ENCODE measurements at places on chromosomes 6 and 20. TPM values are rescaled to one million over a fixed set of nuclear protein-coding genes. Genes with fewer than 3 reads are reported as not detected.

DNA sequence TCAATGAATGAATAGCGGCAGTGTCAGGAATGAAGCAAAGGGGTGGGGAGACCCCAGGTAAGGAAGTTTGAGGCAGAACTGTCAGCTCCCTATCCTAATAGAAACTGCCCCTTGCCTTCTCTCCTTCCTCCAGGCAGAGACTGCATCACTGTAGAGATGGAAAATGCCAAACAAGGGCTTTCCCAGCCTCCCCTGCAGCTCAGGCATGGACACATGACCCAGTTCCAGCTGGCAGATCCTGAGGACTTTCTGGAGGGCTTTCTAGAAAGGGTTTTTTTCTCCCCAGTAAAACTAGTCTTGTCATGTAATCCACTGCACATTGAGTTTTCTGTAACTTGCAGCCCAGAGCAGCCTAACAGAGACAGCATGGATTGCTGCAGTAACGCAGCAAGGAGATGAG lies 17.9 kb upstream of the PNPLA1 start:
- no peak overlapping the region for H3K4me3 ChIP-seq
- peaks cover 13% of the 10 kb centered on the region for H3K27me3 ChIP-seq
- H3K36me3 ChIP-seq: no peaks in the 10 kb centered on the region
- no peak for DNase-seq
- H3K27ac ChIP-seq: no peak overlapping the region
- H3K4me1 ChIP-seq: no peaks in the 10 kb centered on the region

DNA sequence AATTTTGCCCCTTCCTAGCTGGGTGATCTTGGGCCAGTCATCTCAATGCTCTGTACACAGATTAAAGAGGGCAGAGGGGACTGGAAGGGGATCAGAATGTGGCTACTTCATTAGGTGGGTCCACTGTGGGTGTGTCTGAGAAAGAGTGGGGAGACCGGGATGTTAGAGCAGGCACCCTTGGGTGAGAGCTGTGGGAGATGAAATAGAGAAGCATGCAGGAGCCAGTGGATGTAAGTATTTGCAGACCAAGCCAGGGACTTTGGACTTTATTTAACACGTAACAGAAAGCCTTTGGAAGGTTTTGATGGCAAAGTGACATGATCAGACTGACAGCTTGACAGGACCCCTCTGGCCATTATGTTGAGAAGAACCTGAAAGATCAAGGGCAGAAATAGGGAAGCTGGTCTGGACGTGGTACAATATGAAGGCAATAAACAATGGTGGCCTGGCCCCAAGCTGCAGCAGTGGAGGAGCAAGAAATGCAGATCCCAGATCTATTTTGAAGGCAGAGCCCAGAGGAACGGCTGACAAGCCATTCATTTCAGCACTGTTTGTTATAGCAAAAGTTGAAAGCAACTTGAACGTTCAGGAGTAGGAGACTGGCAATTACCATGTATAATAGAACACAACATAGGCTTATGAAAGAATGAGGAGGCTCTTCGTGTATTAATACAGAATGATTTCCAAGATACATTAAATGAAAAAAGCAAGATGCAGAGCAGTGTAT lies 82.5 kb upstream of the ZNFX1 start:
- H3K36me3 ChIP-seq: no peaks in the 10 kb centered on the region
- no peak overlapping the region for H3K4me3 ChIP-seq
- H3K4me1 ChIP-seq: no peaks in the 10 kb centered on the region
- H3K27ac ChIP-seq: no peak overlapping the region

GRCh38 chr6:156123731-156124130 lies 653.4 kb upstream of the ARID1B start:
- H3K27ac ChIP-seq: no peak overlapping the region
- no peak for DNase-seq
- peaks cover 4% of the 10 kb centered on the region for H3K36me3 ChIP-seq
- H3K27me3 ChIP-seq: no peaks in the 10 kb centered on the region
- no peaks in the 10 kb centered on the region for H3K4me1 ChIP-seq
- H3K4me3 ChIP-seq: no peak overlapping the region

GRCh38 chr20:51062065-51062464 lies 39.2 kb upstream of the KCNG1 start:
- DNase-seq: no peak
- H3K27me3 ChIP-seq: peaks cover 75% of the 10 kb centered on the region

DNA sequence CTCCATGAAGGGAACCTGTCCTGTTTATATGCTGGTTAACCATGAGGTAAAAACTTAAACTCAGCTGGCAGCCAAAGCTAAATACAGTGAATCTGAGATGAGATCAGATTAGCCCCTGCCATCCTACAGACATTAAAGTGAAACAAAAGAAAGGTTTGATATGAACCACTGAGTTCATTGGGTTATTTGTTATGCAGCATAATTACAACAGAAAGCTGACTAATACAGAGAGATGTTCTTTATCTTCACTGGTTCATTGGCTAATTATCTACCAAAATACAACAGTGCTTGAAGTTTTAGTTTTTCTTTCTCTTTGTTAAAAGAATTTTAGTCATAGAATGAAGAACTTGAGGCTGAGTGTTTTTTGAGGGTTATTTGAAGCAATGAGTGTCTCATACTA lies 307.6 kb upstream of the FERMT1 start:
- H3K27ac ChIP-seq: no peak overlapping the region
- no peak overlapping the region for H3K4me3 ChIP-seq
- no peaks in the 10 kb centered on the region for H3K27me3 ChIP-seq
- no peaks in the 10 kb centered on the region for H3K36me3 ChIP-seq
- no peaks in the 10 kb centered on the region for H3K4me1 ChIP-seq

GRCh38 chr20:35122756-35123405 lies 24.3 kb downstream of the EDEM2 start:
- H3K36me3 ChIP-seq: peaks cover 63% of the 10 kb centered on the region
- no peak for DNase-seq
- H3K27me3 ChIP-seq: no peaks in the 10 kb centered on the region
- no peak overlapping the region for H3K27ac ChIP-seq

DNA sequence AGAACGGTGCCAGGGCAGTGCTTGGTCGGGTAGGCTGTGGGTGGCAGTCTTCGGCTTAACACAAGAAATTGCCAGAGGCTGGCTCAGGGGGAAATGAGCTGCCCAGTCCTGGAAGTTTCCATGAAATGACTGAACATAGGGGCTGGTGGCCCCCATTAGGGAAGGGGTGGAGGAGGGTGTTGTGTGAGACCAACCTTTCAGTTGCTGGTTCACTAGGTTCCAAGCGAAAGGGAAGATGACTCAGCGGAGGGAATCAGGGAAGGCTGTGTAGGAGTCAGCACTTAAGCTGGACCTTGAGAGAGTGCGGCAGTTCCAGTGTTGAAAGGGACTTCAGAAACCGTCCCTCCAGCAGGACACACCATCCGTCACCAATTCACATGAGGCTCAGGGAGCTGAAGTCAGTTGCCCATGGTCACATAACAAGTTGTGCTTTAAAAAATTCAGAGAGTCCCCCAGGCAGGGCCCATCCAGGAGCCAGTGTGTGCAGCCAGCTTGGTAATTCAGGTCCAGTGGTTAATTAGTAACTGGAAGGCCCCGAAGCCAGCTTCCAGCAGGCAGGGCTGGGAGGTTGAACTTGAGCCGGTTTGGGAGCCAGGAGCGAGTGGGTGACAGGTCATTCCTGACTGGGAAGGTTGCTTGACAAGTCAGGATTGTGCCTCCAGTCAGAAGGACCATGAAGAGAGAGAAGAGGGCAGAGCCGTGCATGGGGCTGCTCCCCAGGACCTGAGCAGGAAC lies at the start of gene SGK2:
Gene SGK2, plus strand, starts transcription at position 616 of the 735 bp plus-strand sequence. CDS start 7,469 bp downstream, outside the sequence.
- DNase-seq: peak; percentile 90
- peaks cover 55% of the 10 kb centered on the region for H3K4me1 ChIP-seq
- H3K27me3 ChIP-seq: no peaks in the 10 kb centered on the region
- peaks cover 21% of the 10 kb centered on the region for H3K36me3 ChIP-seq

Gene ACTL10
- total RNA-seq: 5.4 TPM

DNA sequence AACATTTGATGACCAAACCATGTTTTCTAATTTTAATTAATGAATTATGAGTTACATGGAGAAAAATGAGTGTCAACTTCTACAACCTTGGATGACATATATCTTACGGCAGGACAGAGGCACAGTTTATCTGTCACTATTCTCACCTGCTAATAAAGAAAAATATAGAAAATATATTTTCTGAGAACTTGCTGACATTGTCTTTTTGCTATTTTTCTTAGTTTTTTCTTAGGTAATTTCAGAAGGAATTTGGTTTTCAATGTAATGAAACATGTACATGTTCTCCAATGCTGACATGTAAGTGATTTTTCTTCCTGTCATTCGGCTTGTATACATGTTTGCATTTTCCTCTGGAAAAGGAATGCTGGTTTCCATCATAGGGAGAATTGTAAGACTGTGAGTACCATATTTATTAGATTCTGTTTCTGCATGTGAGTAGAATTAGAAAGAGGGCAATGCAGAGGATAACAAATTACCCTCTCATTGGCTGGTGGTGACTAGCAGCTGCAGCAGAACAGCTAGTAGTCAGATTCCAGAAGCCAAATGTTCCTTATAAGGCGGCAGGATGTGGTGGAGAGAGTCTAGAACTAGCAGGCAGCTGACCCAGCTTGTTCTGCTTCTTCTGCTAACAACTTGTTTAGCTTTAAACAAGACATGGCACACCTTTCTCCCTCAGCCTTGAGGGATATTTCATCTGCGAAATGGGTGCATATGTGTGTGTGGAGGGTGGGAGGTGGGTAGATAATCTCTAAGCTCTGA lies 132.8 kb upstream of the SPACA1 start:
- no peak for DNase-seq
- H3K27me3 ChIP-seq: no peaks in the 10 kb centered on the region
- no peaks in the 10 kb centered on the region for H3K36me3 ChIP-seq
- no peak overlapping the region for H3K4me3 ChIP-seq
- peaks cover 12% of the 10 kb centered on the region for H3K4me1 ChIP-seq
- H3K27ac ChIP-seq: no peak overlapping the region

Gene HLA-E
- total RNA-seq: 230 TPM

- no peaks in the 10 kb centered on the region for H3K36me3 ChIP-seq
- H3K4me1 ChIP-seq: no peaks in the 10 kb centered on the region
- DNase-seq: no peak
- H3K27ac ChIP-seq: no peak overlapping the region
These were observed 24.5 kb upstream of the HLA-A start for GRCh38 chr6:29917857-29918256.

- no peaks in the 10 kb centered on the region for H3K4me1 ChIP-seq
- no peaks in the 10 kb centered on the region for H3K27me3 ChIP-seq
- no peak overlapping the region for H3K4me3 ChIP-seq
- H3K36me3 ChIP-seq: peaks cover 38% of the 10 kb centered on the region
These were observed 73.9 kb downstream of the UBR2 start for GRCh38 chr6:42637681-42638080.

Gene SLC4A11
- total RNA-seq: 9.4 TPM

DNA sequence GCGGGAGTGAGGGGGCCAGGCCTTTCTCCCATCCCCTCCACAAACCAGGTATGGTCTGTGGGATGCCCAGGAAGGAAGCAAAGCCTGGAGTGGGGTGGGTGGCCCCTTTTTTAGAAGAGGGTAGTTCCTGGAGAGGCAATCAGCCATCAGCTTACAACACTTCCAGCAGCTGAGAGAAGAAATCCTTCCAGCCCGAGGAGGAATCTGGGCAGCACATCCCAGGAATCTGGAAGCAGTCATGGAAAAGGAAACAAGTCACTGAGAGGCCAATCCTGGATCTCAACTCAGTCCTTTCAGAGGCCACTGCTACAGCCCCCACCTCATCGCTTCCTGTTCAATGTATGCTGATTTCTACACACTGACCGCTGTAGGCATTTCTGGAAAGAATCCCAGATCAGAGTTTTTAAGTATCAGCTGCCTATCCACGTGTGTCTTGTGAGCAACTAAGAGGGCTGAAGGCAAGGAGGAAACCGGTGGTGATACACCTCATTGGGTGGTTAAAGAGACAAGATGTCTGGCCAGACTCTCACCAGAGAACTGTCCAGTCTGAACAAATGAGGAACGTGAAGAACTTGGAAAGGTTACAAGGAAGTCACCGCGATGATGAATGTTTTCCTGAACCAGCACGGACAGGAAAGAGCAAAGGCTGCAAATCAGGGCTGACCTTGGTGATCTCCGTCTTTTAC lies 92.9 kb upstream of the SHLD1 start:
- H3K36me3 ChIP-seq: peaks cover 6% of the 10 kb centered on the region
- H3K4me1 ChIP-seq: peaks cover 23% of the 10 kb centered on the region
- H3K27me3 ChIP-seq: no peaks in the 10 kb centered on the region
- H3K4me3 ChIP-seq: no peak overlapping the region
- DNase-seq: peak; percentile 30
- peak overlapping the region; percentile 61 for H3K27ac ChIP-seq

DNA sequence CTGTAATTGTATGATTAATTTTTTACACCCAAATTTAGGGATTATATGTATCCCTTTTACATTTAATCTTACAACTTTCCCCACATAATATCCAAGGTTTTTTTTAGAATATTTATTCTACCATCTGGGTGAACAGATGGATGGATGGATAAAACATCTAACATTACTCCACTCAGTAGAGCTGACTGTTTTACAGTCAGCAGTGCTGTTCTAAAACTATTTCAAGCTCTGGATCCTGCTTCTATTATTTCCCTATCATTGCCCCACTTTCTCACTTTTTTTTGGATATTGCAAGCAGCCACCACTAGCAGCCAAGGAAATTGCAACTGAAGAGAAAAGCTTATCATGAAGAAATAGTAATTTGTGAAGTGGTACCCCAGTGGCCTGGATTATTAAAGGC lies 173.7 kb downstream of the ARHGAP18 start:
- no peak overlapping the region for H3K4me3 ChIP-seq
- no peak for DNase-seq
- H3K36me3 ChIP-seq: peaks cover 21% of the 10 kb centered on the region

GRCh38 chr20:20095114-20095872 lies 43.0 kb downstream of the CFAP61 start:
- no peak overlapping the region for H3K27ac ChIP-seq
- H3K36me3 ChIP-seq: no peaks in the 10 kb centered on the region
- H3K4me3 ChIP-seq: no peak overlapping the region
- H3K4me1 ChIP-seq: no peaks in the 10 kb centered on the region
- peaks cover 16% of the 10 kb centered on the region for H3K27me3 ChIP-seq

DNA sequence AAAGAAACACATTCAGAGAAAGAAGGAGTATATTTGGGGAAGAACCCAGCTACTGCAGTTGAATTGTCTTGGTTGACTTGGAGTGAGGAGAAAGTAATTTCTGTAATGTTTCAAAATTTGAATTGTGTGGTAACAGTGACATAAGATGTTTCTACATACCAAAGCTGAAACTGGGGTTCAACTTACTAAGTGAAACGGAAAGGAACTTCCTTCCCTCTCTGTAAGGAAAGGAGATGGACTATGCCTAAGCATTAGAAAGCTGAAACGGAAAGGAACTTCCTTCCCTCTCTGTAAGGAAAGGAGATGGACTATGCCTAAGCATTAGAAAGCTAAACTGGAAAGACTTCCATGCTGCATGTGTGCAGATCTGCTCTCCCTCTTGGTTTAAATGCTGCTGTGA lies 46.0 kb downstream of the HUS1B start:
- no peaks in the 10 kb centered on the region for H3K36me3 ChIP-seq
- H3K27me3 ChIP-seq: no peaks in the 10 kb centered on the region
- no peak overlapping the region for H3K4me3 ChIP-seq
- H3K27ac ChIP-seq: no peak overlapping the region
